ENCODE measurements at places on chromosomes 3 and 15.

DNA sequence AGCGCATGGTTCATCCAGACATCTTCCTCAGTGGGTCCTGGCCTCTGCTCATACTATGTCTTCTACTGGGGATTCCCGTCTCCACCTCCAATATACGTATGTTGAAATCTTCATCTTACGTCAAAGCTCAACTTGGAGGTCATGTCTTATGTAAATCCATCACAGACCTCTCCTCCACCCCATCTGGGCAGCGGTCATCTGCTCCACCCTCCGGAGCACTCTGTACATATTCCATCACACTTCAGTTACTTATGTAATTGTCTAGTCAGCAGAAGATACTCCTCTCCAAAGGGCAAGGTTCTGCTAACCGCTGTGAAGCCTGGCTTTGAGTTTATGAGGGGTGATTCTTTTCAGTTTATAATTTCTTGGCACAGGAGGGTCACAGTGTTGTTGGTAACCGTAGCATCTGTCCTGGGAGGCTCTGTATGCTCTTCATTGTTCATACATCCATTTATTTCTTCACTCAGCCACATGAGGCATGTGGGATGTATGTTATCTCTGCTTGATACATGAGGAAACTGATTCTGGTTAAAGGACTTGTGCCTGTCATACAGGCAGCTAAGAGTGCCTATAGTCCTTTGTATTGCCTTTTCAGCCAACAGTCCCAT, 22.1 kb downstream of the MAP2K1 start:
- DNase-seq: no peak

DNA sequence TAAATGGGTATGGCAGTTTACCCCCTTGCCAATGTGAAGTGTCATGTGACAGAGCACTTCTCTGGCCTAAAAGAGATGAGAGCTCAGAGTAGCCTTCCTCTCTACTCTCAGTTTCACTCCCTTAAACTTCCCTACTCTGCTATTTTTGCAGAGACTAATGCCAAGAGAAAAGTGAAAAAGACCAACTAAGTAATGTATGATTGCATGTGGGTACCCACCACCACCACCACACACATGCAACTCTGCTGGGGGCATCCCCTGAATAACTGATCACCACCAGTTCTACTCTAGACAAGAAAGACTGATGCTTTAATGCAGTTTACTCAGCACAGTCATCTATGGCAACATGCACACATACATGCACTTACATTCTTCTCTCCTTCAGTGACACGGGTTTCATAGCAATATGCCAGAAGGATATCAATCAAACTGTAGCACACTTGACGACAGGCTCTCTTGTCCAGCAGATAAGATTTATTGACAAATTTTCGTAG, 31.3 kb downstream of the SHQ1 start:
- no peak for DNase-seq

DNA sequence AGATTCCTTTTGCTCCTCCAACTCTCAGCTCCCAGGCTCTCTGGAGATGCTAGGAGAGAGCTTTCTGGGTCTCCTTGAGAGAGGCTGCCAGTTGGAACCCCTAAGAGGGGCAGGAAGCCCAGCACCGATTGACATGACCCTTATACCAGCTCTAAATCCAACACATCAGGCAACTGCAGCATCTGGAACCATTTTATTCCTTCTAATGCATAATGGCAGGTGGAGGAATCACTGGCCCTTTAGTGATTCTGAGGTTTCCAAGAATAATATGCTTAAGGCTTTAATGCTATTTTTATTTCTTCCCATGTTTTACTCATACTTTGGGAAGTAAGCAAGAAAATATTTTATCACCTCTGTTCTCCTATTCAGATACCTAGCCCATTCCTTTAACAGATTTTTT, 60.3 kb upstream of the TEX264 start:
- no peak for DNase-seq

- no peak for DNase-seq
These were observed 281.2 kb upstream of the ALCAM start for GRCh38 chr3:105085506-105085905.

DNA sequence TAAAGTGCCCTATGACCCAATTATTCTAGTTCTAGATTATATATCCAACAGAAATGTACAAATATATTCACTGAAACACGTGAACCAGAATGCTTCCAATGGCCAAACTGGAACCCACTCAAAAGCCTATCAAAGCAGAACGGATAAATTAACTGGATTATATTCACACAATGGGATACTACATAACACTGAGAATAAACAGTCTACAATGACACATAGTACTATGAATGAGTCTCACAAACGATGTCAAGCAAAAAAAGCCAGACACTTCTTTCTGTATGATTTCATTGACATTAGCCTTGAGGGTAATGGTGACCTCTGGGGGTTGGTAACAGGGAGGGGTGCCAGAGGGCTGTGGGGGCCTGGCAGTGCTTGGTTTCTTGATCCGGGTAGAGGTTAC, 50.9 kb upstream of the HACD2 start:
- no peak for DNase-seq

DNA sequence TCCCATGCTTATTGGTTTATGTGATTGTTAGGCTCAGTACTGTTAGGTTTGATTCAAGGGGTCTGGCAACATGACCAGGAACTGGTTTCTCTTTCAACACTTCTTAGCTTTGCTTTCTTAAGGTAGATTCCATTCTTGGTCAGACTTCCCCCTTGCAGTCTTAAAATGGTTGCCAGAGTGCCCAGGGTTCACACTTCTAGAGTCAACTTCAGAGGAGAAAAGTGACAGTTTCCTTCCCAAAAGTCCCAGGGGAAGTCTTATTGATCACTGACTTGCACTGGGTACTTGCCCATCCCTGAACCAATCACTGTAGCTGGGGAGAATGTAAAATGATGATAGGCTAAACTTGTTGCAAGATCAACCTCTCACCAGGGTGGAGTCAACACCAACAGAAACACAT, 14.1 kb downstream of the MGLL start:
- DNase-seq: no peak

DNA sequence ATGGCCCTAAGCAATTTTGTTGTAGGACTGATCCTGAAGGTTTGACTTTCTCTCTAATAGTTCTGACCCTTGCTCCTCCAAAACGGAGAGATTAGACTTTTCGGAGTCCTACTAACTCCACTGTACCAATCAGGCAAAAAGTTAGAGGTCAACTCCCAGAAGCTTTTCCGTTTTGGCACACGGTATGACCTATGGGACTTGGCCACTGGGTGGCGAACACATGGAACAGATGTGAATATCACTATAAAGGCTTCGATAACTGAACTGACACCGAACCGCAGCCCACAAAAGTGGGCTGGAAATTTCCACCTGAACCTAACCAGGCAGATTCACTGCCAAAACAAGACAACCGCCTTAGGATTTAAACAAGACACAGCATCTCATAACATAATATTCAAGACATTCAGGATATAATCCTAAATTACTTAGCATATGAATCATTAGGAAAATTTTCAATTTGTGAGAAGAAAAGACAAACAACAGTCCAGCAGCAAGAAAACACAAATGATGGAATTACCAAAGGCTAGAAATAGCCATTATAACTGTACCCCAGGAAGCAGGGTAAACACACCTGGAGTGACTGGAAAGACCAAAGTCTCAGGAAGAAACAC, 12.2 kb upstream of the TM2D3 start:
- no peak for DNase-seq

- no peak for DNase-seq
These were observed 40.5 kb downstream of the COL6A6 start for GRCh38 chr3:130557336-130558035.

GRCh38 chr15:76196269-76197231, 114.7 kb downstream of the ETFA start:
- DNase-seq: peak; percentile 61

GRCh38 chr3:52361898-52362297, 45.8 kb downstream of the DNAH1 start:
- DNase-seq: no peak

- DNase-seq: no peak
These were observed 39.3 kb upstream of the UTS2B start for GRCh38 chr3:191369616-191370010.
